Activated CD8-positive, alpha-beta memory T cell treated with anti-CD3 and anti-CD28 coated beads for 1 hour (primary cell): ENCODE measurements at places on chromosomes 5 and 9.

DNA sequence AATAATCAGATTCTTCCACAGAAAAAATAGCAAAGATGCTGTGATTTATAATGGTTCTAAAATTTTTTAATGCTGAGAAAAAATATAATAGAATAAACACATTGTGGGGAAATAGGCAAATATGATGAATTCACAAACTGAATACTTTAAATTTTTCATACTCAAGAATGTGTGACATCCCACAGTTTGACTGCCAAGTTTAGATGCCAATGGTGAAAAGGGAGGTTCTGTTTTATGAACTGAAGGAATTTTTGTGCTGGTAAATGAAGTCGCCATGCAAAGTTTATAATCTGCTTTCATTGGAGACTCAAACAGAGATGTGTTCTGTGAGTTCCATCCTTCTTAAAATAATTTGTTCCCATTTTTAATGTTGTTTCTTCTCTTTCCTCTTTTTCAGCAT lies 367.5 kb upstream of the ADAMTS16 start:
- no peak for DNase-seq

- no peak for DNase-seq
Observed at GRCh38 chr9:2154731-2155130, 139.6 kb downstream of the SMARCA2 start.

DNA sequence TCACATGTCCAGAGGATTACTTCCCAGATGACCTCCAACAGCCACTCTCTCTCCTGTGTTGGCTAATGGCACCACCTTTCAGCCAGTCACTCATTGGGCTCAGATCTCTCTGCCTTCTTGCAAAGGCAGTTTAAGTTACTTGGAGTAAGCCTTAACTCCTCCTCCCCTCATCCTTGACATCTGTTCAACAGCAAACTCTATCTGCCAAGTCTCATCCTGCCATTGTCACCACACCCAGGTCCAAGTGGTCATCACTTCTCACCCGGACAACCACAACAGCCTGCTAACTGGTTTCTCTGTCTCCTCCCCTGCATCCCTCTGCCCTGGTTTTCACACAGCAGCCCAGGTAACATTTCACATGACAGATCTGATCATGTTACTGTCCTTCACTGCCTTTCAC lies 58.5 kb downstream of the DCP2 start:
- DNase-seq = no peak

DNA sequence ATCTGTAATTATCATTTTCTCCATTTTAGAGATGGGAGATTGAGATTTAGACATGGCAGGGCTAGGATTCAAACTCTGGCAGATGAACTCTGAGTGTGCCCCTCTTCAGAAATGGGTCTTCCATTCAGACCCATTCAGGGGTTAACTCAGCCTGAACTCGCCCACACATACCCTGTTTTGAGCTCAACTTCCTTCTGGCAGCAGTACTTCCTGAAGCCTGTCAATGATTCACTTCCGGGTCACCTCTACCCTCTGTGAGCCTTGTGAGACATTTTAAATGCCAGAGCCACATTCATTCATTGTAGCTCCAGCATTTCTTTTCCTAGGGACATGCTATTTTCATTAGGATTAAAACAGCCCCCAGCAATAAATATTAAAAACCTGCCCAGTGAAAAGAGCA lies 209.3 kb upstream of the SLC24A2 start:
- no peak for DNase-seq

- DNase-seq = no peak
Observed at GRCh38 chr9:18437315-18438201, 36.4 kb upstream of the ADAMTSL1 start.

DNA sequence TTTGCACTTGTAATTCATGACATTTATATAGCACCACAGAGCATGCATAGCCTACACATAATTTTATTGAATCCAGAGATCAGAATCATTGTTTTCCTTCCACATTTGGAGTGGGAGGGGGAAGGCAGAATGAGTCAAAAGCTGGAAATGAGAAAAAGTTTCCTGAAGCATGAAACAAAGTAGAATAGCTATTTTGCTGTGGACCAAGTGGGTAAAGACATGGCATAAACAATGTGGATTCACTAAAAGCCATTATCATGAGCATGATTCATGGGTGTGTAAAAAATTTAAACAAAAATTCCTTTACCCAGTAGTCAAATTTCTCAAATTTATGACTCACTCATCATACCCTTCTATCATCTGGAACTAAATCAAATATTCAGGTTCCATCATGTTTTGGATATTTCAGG lies 97.9 kb downstream of the YIPF5 start:
- no peak for DNase-seq

DNA sequence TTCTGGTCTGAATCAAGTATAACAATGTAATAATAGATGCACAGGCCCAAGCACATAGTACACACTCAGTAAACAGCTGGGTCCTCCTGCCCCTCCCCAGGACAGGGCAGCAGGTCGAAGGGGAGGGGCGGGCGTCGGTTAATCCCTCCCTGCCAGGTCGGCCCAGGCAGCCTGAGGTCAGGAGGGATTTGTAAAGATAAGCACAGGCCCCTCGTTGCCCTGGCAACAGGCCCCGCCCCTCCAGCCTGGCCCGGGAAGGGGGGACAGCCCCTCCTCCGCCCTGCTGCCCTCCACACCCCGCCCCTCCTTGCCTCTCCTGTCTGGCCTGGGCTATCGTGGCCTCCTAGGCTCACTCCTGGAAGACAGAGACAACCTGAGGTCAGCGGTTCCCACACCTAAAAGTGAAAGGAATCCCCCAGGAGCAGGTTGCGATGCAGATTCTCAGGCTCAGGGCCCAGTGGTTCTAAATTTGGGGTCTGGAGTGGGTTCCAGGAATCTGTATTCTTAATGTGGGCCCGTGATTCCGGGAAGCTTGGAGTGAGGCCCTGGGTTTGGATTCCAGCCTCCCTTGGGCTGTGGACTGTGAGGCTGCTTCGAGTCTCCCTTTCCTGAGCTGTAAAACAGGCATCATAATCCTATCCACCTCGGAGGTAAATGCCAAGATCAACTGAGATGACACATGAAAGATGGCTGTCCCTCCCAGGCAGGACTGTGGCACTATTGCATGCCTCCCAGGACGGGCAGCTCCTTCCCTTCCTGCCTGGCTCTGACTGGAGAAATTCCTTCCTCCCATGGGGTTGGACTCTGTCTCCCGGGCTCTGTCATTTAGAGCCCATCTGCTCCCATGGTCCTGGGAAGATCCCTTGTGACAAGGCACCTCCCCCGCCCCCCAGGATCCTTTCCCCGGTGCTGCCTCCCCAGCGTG lies 4.4 kb downstream of the CRB2 start:
- DNase-seq = no peak

GRCh38 chr5:15384176-15384575 lies 115.8 kb upstream of the FBXL7 start:
- DNase-seq = no peak

GRCh38 chr5:16784088-16784487 lies 152.0 kb downstream of the MYO10 start:
- no peak for DNase-seq

DNA sequence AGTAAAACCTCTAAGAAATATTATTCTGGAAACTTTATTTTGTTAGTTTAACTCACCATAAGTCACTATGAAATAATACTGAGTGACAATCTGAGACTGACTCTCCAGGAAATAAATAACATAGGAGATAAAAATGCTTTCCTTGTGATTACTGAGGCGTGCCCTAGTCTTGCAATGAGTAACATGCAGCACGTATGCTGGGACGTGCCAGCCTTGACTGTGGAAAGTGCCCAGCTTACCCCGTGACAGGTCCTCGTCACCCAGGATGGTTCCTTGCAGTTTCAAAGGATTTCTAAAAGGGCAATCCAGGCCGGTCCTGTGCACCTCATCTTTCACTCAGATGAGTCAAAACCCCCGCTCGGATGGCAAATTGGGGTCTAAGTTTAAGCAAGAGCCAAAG lies 720.8 kb upstream of the ADAMTS16 start:
- no peak for DNase-seq

GRCh38 chr5:167871091-167871490 lies 420.4 kb upstream of the WWC1 start:
- DNase-seq = no peak

GRCh38 chr9:19620326-19620725 lies 168.5 kb downstream of the SLC24A2 start:
- no peak for DNase-seq

DNA sequence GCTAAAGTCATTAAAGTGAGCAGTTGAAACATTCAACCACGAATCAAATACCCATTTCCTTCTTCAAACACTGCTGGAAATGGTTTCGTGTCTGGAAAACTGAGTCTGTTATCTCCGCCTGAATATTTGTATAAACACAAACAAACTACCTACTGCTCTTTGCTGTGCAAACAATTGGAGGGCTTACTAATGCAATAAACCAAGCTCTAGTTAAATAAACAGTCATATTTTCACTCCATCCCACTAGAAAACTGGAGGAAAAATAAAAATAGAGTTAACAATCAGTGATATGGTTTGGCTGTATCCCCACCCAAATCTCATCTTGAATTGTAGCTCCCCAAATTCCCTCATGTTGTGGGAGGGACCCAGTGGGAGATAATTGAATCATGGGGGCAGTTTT lies 397.6 kb downstream of the RASEF start:
- DNase-seq = no peak

DNA sequence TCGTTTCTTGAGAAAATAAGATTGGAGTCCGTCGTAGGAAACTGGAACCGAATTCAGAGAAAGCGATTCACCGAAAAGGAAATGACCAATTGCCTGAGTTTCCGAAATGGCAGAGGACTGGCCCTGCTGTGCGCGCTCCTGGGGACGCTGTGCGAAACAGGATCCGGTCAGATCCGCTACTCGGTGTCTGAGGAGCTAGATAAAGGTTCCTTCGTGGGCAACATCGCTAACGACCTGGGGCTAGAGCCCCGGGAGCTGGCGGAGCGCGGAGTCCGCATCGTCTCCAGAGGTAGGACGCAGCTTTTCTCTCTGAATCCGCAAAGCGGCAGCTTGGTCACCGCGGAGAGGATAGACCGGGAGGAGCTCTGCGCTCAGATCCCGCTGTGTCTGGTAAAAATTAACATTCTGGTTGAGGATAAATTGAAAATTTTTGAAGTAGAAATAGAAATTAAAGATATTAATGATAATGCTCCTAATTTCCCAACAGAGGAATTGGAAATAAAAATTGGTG lies 379 bp downstream of the PCDHGA3 start:
- DNase-seq = no peak
